ENCODE measurements at places on chromosomes 6 and 20.

DNA sequence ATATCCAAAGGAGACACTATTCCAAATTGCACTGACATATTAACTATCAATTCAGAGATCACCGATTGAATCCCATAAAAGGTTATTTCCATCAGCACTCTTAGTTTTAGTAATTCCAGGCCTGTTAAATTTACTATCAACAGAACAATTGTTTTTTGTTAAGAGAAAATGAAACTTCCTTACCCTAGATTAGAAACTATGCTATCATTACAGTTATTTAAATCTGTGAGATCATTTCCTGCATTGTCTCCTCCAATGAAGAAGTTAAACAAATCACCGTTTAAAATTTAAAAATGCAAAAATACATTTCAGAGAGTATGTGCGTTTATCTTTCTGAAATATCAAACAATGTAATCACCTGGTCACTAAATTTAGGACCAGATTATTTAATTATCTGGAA, 57.5 kb downstream of the HIVEP2 start:
- no peak for DNase-seq

GRCh38 chr6:41729624-41730023, 5.8 kb downstream of the TFEB start:
- DNase-seq = no peak

GRCh38 chr6:81831274-81831673, 78.8 kb upstream of the TENT5A start:
- no peak for DNase-seq

GRCh38 chr6:63459814-63460213, 112.5 kb upstream of the LOC128125822 start:
- DNase-seq = no peak

DNA sequence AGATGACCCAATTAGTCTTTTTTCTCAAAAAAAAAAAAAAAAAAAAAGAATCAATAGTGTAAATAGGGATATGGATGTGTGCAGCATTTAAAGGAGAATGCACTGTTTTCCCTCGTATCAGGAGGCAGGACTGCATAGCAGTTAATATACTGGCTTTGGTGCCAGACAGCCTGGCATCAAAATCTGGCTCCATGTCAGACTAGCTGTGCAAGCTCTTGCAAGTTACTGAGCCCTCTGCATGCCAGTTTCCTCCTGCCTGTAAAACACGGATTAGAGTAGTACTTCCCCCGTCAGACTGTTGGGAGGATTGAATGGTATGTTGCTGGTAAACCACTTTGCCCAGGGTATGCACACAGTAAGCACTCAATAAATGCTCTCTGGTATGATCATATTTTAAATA, 594.2 kb upstream of the CHD6 start:
- DNase-seq = no peak

DNA sequence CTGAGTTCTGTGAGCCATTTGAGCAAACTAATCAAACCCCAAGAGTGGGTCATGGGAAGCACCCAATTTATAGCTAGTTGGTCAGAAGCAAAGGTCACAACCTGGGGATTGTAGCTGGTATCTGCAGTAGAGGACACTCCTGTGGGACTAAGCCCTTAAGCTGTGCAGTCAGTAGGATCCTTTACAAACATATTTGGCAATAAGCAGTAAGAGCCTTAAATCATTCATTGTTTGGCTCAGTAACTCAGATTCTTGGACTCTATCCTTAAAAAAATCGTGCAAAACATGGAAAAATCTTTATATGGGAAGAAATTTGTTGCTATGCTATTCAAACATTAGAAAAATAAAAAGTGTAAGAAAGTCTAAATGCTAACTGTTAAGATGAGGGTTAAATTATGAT, 29.9 kb downstream of the FRK start:
- DNase-seq = no peak

DNA sequence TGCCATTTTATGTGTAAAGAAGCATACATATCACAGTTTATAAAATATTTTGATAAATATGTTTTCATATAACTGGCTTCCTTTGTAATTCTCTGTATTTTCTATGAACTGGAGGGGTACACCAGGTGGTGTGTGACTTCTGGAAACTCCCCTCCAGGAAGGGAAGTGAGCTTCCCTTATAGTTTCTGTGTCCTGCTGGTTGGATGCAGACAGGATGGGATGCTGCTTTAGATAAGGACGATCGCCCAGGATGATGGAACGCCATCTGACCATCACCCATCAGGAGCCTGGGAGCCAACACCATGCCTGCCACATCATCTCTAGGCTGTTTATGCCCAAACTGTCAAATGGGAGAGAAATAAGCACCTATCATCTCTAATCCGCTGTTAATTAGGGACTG, 66.1 kb downstream of the SULF2 start:
- no peak for DNase-seq

GRCh38 chr6:2993755-2994317, 5.9 kb upstream of the NQO2 start:
- no peak for DNase-seq

DNA sequence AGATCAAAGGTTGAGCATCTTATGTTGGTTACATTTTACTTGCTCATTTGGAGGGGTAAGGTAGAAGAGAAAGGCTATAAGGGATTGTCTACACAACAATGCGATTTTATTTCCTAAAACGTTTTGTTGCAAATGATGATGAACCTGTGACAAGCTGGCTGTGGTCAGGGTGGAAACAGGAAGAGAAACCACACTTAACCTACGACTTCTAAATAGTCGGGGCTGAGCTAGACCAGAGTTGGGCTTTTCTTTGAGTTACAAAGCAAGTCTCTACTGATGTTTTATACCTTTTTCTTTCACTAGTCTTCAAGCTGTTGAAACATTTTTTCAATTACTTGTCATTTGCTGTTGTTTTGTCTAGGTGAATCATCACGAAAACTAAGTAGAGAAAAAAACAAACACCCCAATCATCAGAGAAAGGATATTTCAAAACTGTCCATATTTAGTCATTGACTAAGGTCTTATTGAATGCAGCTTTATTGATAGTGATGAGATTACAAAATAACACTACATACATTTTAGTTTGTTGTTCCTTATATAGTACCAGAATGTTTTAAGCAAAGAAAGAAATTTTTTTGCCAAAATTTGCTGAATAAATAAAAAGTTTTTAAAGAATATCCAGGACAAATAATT, 18.0 kb downstream of the KLHL31 start:
- DNase-seq = no peak

DNA sequence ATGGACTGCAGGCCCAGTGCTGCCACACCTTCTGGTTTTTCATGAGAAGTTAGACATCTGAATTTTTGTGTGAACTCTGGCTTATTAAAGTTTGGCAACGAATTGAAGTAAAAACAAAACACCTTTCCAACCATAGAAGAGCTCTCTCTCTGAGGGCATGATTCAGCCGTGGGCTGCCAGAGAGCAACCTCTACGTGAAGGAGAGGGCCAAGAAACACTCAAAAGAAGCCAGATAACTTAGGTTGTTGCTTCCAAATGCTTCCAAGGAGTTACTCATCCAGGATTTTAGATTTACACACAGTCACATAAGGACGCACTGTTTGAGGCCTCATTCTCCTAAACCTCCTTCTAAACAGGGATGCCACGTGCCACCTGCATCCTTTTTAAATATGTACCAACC, 65.5 kb downstream of the NRN1 start:
- no peak for DNase-seq

- no peak for DNase-seq
Measured at GRCh38 chr20:23233341-23233740, 117.2 kb upstream of the NXT1 start.

- no peak for DNase-seq
Measured at GRCh38 chr20:45945678-45946148, 11.2 kb downstream of the PCIF1 start.

DNA sequence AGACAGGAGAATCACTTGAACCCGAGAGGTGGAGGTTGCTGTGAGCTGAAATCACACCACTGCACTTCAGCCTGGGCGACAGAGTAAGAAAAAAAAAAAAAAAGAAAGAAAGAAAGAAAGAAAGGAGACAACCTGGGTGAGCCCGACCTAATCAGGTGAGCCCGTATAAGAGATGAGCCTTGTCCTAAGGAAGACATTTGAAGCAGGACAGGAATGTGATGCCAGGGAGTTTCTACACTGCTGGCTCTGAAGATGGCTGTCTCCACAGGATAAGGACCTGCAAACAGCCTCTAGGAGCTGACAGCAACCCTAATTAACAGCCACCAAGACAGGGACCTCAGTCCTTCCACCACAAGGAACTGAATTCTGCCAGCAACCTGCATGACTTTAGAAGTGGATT, 41.9 kb downstream of the NHLRC1 start:
- no peak for DNase-seq

- no peak for DNase-seq
Measured at GRCh38 chr6:126480268-126480667, 140.4 kb downstream of the CENPW start.

DNA sequence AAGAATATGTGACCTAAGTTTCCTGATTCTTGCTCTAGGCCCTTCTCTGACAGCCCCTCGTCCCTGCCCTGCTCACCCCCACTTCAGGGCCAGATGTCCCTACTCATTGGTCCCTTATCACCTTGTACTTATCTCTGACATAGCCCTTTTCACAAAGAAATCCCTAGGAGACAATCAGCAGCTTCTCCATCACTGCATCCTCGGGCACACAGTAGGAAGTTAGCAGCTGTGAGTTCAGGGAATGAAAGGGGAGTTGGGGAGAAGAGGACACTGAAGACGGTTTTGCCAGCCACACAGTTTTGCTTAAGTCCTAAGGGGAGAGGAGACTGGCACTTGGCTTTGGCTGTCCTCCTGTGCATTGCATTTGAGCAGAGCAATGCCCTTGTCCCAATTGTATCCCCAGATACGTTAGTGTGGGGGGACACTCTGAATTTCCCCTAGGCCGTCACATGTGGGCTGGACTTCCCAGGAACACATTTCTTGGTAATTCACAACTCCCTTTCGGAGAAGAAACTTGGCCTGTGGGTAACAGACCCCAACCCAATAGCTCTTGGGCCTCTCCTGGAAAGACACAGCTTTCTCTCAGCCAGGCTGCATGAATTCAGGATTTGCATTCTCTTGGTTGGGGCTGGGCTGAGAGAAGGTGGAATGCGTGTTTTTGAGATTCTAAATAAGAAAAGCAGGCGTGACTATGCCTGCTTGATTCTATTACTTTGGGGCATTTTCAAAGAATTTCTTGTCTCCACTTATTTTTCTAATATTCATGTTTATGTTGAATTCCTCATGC, 177.6 kb downstream of the UST start:
- DNase-seq = no peak

GRCh38 chr6:47525330-47526057, 47.9 kb downstream of the CD2AP start:
- DNase-seq = no peak

GRCh38 chr20:38073307-38074071, 39.9 kb downstream of the RPRD1B start:
- no peak for DNase-seq
